Ascending aorta (tissue), 2 donors: ENCODE measurements at places on chromosomes 4 and X.
A peak's percentile ranks its signal among the peaks of the same experiment; 100 is the strongest.

GRCh38 chr4:151674804-151675391, 85.9 kb downstream of the GATB start:
- no peaks in the 10 kb centered on the region for H3K36me3 ChIP-seq
- no peak overlapping the region for H3K27ac ChIP-seq
- H3K27me3 ChIP-seq: no peaks in the 10 kb centered on the region
- H3K4me1 ChIP-seq: no peaks in the 10 kb centered on the region

- H3K27ac ChIP-seq: no peak overlapping the region
- no peak for DNase-seq
- no peak overlapping the region for H3K4me3 ChIP-seq
- H3K4me1 ChIP-seq: no peaks in the 10 kb centered on the region
- no peaks in the 10 kb centered on the region for H3K27me3 ChIP-seq
- H3K36me3 ChIP-seq: no peaks in the 10 kb centered on the region
Measured at GRCh38 chrX:86028681-86029080, 18.7 kb downstream of the CHM start.

DNA sequence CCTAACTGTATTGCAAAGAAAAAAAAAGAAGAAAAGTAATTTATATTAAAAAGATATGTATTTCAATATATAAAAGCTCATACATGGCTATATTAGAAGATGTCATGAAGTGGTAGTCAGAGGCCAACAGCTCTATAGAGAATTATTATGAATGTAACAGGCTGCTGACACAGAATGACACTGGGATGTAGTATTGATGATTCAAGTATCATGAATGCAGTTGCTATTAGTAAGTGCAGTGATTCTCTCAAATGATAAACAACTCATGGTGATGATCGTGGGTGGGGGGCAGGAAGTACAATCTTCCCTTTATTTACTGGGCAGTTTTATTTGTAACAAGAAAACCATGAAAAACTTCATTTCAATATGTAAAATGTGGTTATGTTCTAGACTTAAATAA, 124.6 kb downstream of the COL4A6 start:
- H3K27ac ChIP-seq: no peak overlapping the region
- H3K36me3 ChIP-seq: no peaks in the 10 kb centered on the region
- no peak for DNase-seq
- no peaks in the 10 kb centered on the region for H3K4me1 ChIP-seq
- no peaks in the 10 kb centered on the region for H3K27me3 ChIP-seq

DNA sequence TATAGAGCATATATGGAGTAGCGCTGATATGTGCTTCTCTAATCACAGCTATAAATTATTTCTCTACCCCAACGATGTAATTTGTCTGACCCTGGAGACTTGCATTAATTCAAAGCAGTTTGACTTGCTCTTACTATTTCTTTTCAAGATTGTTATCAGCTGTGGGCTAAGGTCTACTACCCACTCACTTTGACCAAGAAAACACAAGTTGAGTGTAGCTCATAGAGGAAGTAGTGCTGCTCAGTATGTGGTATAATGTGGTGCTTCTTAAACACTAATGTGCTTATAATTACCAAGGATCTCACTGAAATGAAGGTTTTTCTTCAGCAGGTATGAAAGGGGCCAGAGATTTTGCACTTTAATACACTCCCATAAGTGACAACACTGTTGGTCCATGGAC, 70.1 kb downstream of the INPP4B start:
- H3K36me3 ChIP-seq: no peaks in the 10 kb centered on the region
- H3K4me3 ChIP-seq: no peak overlapping the region
- DNase-seq: no peak
- H3K27ac ChIP-seq: no peak overlapping the region

GRCh38 chr4:48813964-48814363, 16.9 kb upstream of the OCIAD1 start:
- H3K36me3 ChIP-seq: no peaks in the 10 kb centered on the region
- no peak for DNase-seq
- H3K27me3 ChIP-seq: no peaks in the 10 kb centered on the region
- H3K4me3 ChIP-seq: no peak overlapping the region
- no peaks in the 10 kb centered on the region for H3K4me1 ChIP-seq
- H3K27ac ChIP-seq: no peak overlapping the region

DNA sequence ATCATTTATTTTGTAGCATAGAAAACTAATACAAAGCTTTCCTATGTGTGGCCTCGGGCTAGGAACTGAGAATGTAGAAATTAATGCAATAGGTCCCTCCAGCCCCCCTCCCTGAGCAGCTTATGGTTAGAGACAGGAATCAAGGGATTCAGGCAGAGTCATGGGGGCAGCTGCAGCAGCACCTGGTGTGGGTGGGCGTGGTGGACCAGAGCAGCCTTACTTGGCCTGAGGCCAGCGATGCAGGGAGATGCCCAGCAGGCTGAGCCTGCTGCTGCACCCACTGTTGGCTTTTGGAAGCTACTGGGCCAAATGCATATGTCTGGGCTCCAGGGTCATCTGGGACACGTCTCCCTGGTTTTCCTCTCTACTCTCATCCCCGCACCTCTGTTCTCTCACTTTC, 74.0 kb downstream of the STK32B start:
- H3K36me3 ChIP-seq: no peaks in the 10 kb centered on the region
- H3K27me3 ChIP-seq: no peaks in the 10 kb centered on the region
- no peaks in the 10 kb centered on the region for H3K4me1 ChIP-seq
- no peak overlapping the region for H3K4me3 ChIP-seq
- H3K27ac ChIP-seq: no peak overlapping the region
- DNase-seq: no peak

DNA sequence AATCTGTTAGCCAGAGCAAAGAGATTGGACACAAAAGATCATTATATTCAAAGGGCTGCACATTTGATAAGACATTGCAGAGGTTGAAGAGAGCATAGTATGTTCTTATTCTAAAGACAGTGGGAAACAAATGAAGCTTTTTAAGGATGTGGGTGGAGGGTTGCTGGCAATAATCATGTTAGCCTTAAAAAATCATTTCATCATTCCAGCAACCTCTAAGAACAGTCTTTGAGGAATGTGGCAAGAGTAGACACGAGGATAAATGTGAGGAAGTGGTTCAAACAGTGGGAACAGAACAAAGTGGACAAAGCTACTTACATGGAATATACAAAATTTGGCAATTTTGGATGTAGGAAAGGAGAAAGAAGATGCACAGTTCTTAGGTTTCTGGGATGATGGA, 167.3 kb upstream of the SPRY1 start:
- H3K4me1 ChIP-seq: peaks cover 4% of the 10 kb centered on the region
- no peak overlapping the region for H3K4me3 ChIP-seq
- no peaks in the 10 kb centered on the region for H3K27me3 ChIP-seq
- DNase-seq: no peak
- no peaks in the 10 kb centered on the region for H3K36me3 ChIP-seq

DNA sequence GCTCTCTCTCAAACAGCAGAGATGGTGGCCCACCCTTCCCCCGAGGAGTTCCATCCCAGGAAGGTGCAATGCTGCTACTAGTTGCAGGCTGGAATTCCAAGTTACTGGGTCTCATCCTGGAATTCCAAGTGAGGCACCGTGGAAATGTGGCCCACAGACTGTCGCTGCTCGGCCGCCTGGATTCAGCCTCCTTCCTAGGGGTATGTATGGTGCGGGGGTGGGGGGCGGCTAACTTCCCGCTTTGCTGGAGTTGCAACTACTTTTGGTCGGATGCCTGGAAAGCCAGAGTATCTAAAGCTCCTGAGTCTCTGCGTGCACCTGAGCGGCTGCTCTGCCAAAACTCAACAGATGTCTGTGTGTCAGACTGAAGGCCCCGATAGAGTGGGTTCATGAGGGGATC, 1146.2 kb downstream of the RPA4 start:
- no peaks in the 10 kb centered on the region for H3K4me1 ChIP-seq
- H3K36me3 ChIP-seq: no peaks in the 10 kb centered on the region
- H3K4me3 ChIP-seq: no peak overlapping the region
- H3K27me3 ChIP-seq: no peaks in the 10 kb centered on the region

- no peaks in the 10 kb centered on the region for H3K4me1 ChIP-seq
- DNase-seq: no peak
- no peak overlapping the region for H3K4me3 ChIP-seq
- no peak overlapping the region for H3K27ac ChIP-seq
- H3K36me3 ChIP-seq: no peaks in the 10 kb centered on the region
Measured at GRCh38 chr4:40121515-40121914, 64.9 kb downstream of the N4BP2 start.

- no peaks in the 10 kb centered on the region for H3K4me1 ChIP-seq
- H3K4me3 ChIP-seq: no peak overlapping the region
- no peaks in the 10 kb centered on the region for H3K36me3 ChIP-seq
- H3K27me3 ChIP-seq: no peaks in the 10 kb centered on the region
- DNase-seq: no peak
Measured at GRCh38 chr4:42871671-42872290, 20.7 kb upstream of the GRXCR1 start.

DNA sequence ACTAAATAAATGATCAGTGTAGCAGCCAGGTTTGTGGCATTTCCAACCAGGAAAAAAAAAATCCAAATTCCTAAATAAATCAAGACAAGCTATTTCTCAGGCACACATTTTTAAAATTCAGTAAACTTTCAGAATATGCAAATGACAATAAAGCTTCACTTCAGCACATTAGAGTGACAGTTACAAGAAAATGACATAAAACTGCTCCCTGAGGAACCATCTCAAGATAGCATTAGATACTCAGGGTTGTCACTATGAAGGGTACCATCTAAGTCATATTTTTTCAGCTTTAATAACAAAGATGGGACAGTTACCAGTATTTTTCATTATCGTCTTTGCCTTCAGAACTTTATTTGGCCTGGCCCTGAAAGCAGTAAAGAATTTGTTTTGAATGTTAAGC, 411.3 kb upstream of the RASGEF1B start:
- H3K27ac ChIP-seq: no peak overlapping the region
- no peaks in the 10 kb centered on the region for H3K4me1 ChIP-seq
- DNase-seq: no peak
- H3K27me3 ChIP-seq: no peaks in the 10 kb centered on the region
- no peak overlapping the region for H3K4me3 ChIP-seq

GRCh38 chr4:43855283-43855682, 593.3 kb downstream of the KCTD8 start:
- H3K36me3 ChIP-seq: no peaks in the 10 kb centered on the region
- H3K4me1 ChIP-seq: no peaks in the 10 kb centered on the region
- H3K27me3 ChIP-seq: no peaks in the 10 kb centered on the region
- no peak for DNase-seq
- no peak overlapping the region for H3K4me3 ChIP-seq
- no peak overlapping the region for H3K27ac ChIP-seq

DNA sequence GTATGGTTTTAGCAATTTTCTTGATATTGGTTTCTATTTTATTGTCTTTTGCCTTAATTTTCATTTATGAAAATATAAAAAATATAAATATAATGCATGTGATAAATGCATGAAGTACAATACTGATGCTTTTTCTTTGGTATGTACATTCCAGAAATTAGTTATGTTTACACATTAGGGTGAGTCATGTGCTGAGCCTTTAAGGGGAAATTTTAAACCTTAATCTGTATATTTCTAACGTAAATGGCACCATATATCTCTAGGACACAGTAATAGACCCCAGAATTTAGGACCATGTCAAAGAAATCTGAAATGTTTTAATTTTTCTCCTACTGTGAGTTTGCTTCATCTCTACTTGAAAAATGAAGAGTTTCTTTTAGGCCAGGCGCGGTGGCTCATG, 117.8 kb upstream of the SPRY1 start:
- no peak for DNase-seq
- H3K4me3 ChIP-seq: no peak overlapping the region
- no peaks in the 10 kb centered on the region for H3K4me1 ChIP-seq
- no peak overlapping the region for H3K27ac ChIP-seq

DNA sequence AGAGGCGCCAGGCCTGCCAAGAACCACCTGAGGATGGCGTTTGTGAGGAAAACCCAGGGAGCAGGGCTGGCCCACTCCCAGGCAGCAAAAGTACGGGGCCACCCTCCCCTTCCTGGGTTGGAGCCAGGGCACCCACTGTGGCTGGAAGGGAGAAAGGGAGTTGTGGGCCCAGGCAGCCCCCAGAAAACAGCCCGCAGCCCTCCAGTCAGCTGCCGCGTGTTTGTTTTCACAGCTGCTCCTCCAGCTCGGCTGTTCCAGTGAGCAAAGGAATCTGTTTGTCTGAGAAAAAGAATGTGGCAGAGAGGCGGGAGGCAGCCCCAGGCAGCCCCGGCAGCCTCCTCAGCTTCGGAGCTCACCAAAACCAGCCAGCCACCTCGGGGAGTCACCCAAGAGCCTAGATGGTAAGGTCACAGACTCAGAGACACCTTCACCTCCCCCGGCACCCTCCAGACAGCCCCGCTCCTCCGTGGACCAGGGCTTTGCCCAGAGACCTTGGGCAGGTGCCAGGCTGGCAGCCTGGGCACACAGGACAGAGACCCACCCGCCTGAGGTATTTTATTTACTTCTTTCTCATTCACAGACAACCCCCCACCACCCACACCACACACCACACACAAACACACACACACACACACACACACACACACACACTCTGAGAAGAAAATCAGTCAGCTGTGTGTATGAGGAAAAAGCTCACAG, 338.1 kb downstream of the BCOR start:
- no peak for DNase-seq
- no peak overlapping the region for H3K4me3 ChIP-seq
- H3K4me1 ChIP-seq: peaks cover 3% of the 10 kb centered on the region
- H3K36me3 ChIP-seq: no peaks in the 10 kb centered on the region
- H3K27me3 ChIP-seq: no peaks in the 10 kb centered on the region
- peak overlapping the region; percentile 71 for H3K27ac ChIP-seq

DNA sequence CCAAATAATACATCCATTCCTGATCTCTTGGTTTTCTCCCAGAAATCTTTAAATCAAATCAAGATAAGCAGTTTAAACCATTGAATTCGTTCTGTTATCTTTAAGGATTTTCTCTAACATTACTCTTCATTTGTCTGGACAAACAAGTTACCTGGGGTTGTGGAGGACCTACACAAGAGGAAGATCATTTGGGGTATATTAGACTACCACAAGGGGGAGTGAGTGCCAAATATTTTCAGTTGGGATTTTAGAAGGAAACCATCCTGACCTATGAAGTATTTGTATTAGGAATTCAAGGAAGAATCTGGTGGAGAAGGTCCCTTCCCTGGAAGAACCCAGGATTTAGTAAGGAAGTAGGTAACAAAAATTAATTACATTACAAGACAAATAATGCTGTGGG, 12.0 kb upstream of the DCHS2 start:
- H3K27me3 ChIP-seq: no peaks in the 10 kb centered on the region
- no peak overlapping the region for H3K4me3 ChIP-seq
- H3K4me1 ChIP-seq: no peaks in the 10 kb centered on the region

DNA sequence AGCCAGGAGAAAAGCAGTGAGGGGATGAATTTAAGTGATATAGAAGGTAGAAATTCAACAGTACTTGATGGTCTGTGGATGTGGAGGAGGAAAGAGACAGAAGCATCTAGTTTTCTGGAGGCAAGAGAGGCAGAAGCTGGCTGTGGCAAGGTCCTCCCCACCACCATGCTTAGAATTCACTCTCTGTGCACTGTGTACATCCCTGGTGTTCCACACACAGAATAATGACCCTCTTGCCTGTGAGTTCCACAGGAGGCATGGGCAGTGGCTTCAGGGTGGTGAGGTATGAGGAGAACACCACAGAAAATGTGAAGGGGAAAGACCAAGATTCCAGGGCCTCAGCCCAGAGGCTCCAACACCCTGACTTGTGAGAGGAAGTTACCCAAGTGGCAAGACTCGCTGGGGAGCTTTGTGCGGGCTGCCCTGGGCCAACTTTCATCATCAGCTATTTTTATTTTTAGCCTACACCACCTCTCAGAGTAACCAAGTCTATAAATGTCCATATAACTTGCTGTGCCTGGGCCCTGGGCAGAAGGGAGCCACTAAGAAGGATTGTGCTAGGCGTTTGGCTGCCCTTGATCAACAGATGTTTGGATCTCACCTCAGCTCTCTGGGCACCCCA, 7.8 kb upstream of the INTS6L start:
- DNase-seq: no peak
- no peak overlapping the region for H3K27ac ChIP-seq
- no peaks in the 10 kb centered on the region for H3K27me3 ChIP-seq
- no peak overlapping the region for H3K4me3 ChIP-seq
- H3K4me1 ChIP-seq: no peaks in the 10 kb centered on the region
